ENCODE measurements at places on chromosomes 6 and 20. TPM values are rescaled to one million over a fixed set of nuclear protein-coding genes. Genes with fewer than 3 reads are reported as not detected.

UST gene
- 2.0 TPM for total RNA-seq

ABCF1 gene
- 93.2 TPM for total RNA-seq

EMILIN3 gene
- 1.1 TPM for total RNA-seq

PTCHD4 gene
- total RNA-seq = not detected

DNA sequence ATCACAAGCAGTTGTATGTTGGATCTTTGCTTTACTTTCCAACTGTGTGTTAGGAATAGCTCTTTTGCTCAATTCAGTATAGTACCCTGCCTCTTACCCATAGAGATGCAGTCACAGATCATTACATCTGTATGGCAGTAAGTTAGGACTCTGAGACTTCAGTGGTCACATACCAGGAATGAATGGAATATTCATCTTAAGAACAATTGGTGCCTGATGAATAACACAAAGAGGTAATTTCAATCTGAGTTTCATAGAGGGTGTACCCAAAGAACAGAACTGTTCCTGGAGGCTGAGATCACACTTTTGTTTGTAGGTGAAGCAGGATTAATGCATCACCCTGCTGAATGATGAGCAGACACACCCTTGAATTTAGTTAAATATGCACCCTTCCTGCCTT lies 28.7 kb upstream of the KIF13A start:
- no peak for DNase-seq

- peak; percentile 84 for DNase-seq
Observed at GRCh38 chr6:122609881-122610689, at the start of gene PKIB. PKIB (plus strand) TSS chr6:122610405; CDS start chr6:122717795, 107,390 bp downstream.

DNA sequence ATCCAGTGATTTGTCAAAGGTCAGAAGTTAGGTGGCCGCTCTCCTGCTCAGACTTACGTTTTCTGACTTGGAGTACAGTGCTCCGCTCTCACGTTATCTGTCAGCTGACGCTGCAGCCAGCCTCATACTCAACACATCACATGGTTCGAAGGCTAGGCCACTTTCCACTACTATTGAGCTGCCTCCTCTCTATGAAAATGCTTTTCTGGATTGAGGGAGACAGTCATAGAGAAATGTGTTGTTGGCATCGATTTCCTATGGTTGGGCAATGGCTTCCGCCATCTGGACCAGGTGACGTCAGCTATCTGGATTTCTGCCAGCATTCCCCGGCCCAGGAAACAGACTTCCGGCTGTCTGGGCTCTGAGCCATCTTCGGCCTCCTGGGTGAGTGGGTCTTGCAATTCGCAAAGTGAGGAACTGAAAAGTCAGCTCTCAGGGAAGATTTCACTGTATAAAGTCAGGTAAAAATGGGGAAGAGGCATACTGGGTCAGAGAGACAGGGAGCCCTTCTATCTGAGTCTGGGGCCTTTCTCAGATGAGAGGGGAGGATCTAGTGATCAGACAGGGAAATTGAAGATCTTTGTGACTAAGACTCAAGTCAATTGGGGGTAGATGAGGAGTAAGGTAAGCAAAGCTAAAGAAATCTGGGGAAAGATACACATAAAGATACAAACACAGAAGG lies 37.5 kb upstream of the IER3 start:
- peak; percentile 97 for DNase-seq

DNA sequence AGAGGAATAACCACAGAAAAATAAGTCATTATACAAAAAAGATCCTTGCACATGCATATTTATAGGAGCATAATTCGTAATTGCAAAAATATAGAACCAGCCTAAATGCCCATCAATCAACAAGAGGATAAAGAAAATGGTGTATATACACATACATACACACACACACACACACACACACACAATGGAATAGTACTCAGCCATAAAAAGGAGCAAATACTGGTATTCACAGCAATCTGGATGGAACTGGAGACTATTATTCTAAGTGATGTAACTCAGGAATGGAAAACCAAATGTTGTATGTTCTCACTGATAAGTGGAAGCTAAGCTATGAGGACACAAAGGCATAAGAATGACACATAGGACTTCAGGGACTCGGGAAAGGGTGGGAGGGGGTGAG lies 1.9 kb upstream of the KIAA1586 start:
- DNase-seq = no peak

DNA sequence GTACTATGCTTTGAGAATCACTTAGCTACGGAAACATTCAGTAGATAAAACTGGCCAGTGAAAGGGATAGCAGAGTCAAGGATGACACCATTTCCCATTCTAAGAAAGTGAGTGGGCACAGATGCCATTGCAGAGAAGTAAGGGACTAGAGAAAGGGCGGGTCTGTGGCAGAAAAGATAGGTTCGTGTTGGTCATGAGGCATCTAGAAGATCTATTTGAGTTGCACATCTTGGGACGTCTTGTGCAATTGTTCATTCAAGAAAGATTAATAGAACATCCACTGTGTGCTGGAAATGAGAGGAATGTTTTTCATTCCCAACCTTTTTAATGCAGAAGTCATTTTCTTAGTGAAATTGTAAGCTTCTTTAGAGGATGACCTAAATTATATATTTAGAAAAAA lies 161.7 kb downstream of the PLCB1 start:
- DNase-seq = no peak

DNA sequence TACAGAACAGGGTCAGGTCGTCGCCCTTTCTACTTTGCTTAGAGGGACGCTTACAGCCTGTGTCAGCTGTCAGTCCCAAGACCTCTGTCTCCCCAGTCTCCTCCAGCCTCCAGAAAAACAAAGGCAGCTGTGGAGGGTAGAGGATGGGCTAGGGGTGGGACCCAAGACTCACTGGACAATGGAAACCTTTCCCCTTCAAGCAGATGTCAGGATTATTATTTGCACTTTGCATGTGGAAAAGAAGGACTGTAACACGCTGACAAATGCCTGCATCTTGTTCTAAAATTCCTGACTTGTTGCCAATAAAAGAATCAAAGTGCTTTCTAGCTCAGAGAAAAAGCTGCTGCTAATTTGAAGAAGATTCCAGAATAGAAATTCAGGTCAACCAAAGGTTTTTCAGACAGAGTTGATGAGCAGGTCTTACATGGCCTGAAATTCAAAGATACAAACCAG lies 58.7 kb downstream of the SNX5 start:
- no peak for DNase-seq

- DNase-seq = no peak
Observed at GRCh38 chr6:47043286-47043685, 1.2 kb upstream of the ADGRF1 start.

DNA sequence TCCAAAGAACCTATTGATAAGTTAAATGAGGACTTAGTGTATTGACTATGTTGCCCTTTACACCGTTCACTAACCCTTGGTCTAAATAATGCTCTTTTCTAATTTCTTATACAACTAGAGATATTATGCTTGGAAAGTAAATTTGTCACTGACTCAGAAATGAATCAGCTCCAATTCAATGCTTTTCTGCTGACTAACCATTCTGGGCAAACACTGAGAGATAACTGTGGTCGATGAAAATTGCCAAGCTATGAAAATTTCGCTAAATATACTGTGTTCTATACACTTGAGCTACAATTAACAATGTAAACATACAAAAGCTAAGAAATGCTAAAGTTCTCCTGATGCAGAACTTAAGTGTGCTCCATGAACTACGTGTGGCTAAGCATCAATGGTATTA lies 23.1 kb upstream of the FBXO9 start:
- DNase-seq = no peak

DNA sequence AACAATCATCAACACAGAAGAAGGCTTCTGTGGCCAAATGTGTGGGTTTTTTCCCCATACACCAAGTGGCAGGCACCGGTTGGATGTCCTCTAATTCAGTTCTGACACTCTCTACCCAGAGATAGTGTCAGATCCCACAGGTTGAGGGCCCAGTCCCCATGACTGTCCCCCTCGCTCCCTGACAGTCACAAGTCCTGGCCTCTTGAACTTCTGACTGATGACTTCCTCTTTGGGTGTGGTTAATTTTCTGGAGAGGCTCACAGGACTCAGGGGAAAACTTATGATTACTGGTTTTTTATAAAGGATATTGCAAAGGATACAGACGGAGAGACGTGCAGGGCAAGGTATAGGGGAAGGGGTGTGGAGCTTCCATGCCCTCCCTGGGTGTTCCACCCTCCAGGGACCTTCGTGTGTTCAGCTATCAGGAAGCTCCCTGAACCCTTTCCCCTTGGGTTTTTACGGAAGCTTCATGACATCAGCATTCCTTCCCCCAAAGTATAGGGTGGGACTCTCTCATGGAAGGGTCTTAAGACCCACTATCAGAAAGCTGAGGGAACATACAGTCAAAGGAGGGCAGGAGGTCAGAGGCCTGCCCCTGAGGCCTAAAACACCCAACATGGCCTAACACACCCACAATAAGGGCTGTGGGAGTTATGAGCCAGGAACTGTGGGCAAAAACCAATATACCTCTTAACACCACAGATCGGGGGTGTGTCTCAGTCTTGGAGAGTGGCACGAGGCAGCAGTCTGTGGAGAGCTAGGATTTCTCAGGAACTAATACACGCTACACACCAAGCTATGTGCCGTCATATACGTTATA lies 33.3 kb downstream of the FARS2 start:
- no peak for DNase-seq

DNA sequence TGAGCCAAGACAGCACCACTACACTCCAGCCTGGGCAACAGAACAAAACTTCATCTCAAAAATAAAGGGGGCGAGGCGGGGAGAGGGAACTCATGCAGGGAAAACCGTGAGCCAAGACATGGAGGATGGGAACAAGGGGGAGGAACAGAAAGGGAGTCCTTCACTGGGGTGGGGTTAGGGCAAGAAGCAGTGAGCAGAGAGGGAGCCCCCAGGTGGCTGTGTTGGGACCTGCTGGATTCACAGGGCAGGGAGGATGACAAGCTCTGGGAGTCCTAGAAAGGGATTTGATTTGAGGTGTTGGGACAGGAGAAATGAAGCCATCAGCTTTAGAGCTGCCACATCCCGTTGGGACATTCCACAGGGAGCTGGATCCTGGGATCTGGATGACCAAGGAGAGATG lies 90.6 kb upstream of the TOP1 start:
- DNase-seq = no peak

GRCh38 chr6:27332692-27333641 lies 20.9 kb upstream of the POM121L2 start:
- no peak for DNase-seq

DNA sequence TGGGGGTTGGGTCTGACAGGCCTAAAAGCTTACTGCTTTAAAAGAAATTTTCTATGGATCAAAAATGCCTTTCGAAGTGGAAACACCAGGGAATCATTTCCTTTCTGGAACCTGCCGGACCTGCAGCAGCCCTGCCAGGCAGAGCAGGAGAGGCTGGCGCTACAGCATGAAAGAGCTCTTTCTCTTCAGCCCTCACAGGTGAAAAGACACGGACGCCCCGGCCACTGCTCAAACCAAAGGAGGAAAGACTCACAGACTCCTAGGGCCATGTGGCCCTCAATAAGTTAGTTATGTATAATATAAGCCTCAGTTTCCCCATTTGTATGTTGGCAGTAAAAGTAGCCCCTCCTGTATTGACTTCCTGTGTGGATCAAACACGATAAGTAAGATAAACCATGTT lies 8.3 kb downstream of the SCML4 start:
- no peak for DNase-seq

- DNase-seq = no peak
Observed at GRCh38 chr6:70175770-70176169, 127.1 kb downstream of the COL9A1 start.

DNA sequence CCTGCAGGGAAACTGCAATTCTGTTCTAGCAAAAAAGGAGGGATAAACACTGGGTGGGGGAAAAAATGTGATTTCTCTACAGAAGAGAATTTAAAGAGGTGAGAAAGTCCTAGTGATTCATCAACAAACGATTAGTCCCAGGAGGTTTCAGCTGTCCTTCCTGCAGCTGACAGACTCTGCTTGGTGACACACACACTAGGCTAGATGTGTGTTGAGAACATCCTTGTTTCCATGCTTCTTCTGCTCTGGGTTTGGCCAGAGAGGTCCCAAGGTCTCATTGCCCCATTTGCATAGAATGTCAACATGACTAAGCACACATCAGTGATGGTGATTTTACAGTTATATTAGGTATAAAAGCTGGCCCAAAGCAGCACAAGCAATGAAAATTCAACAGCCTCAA lies 258.3 kb downstream of the NFATC2 start:
- DNase-seq = no peak

DNA sequence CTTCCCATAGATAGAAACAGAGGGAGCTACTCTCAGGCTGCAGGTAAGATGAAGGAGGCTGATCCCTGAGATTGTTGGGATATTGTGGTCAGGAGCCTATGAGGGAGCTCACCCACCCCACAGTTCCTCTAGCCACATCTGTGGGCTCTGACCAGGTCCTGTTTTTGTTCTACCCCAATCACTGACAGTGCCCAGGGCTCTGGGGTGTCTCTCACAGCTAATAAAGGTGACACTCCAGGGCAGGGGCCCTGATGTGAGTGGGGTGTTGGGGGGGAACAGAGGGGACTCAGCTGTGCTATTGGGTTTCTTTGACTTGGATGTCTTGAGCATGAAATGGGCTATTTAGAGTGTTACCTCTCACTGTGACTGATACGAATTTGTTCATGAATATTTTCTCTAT lies 2.8 kb downstream of the HLA-F start:
- no peak for DNase-seq

GRCh38 chr6:125989631-125990030 lies 3.3 kb downstream of the TRMT11 start:
- DNase-seq = no peak

GRCh38 chr20:46237227-46237626 lies 71.1 kb downstream of the CDH22 start:
- DNase-seq = no peak

DNA sequence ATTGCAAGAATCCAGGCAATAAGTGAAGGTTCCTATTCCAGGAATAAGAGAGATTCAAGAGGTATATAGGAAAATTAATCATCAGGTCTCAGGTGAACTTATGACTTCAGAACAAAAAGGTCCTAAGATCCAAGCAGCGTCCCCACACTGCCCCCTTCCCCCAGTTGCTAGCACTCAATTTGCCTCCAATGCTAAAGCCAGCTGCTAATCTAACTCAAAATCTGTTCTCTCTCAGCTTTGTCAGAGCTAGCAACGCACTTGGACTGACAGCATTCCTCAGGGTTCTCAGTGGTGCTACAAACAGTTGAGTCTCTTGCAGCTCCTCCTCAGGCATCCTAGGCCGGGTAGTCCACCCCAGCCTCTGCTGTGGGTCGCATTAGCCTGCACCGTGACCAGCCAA lies 148.3 kb downstream of the RFX6 start:
- no peak for DNase-seq

GRCh38 chr6:133312006-133312405 lies 70.8 kb downstream of the EYA4 start:
- no peak for DNase-seq

GRCh38 chr6:131937226-131937625 lies 13.9 kb downstream of the CCN2 start:
- no peak for DNase-seq

DNA sequence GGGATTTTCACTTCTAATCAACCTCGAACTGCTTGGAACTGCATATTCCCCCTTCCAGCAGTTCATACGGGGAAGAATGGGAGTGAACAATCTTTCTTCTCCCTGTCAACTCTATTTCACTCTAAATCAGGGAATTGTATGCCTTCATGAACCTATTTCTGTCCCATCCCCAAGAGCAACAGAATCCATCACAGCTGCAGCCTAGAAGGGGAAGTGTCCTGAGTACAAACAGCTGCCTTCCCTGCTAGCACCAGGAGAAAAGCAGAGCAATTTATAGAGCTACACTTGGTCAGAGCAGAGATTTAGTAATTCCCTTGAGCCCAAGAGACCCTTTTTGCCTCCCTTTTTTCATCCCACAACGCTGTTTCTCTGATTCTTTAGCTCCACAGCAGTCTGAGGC lies 208.4 kb downstream of the ADGRG6 start:
- DNase-seq = no peak

Data from psoas muscle (tissue), 8 donors.